ENCODE measurements at places on chromosomes 6 and 20.

- DNase-seq: no peak
Observed at GRCh38 chr6:14058029-14058695, 59.4 kb upstream of the CD83 start.

DNA sequence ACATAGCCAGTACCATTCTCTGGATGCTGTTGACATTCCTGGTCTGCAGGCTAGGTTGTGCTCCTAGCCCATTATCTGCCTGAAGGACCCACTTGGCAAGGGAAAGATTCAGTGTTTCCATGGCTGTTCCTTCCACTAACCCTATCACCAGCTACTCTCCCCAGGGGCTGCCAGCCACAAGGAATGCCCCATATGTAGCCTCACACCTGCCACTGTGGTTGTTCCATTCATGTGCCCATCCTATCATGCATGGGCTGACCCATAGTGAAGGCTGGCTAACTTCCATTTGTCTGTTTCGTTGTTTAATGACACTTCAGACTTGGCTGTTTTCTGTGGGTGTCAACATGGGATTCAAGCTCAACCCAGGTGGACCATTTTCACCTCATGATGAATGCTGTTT is 25.6 kb upstream of the HLA-A start:
- no peak for DNase-seq

DNA sequence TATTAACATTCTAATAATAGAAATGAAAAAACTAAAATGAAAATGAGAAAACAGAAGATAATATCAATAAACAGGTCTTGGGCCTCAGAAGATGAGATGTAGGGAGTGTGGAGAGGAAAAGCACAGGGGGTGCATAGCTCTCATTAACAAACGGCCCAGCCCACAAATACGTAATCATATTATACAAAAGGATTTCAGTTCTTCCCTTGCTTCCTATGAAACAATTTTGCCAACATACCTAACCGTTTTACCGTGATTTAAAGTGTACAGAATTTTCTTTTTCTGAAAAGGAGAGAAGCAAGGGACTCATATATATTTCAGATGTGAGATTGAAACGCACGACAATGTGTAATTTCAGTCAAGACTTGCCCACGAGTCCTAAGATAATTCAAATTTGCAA is 136.0 kb downstream of the HFE start:
- DNase-seq: peak; percentile 23

- no peak for DNase-seq
Observed at GRCh38 chr6:143410859-143411270, 39.6 kb downstream of the ADAT2 start.

GRCh38 chr20:48411245-48411644 is 416.6 kb downstream of the PREX1 start:
- no peak for DNase-seq

DNA sequence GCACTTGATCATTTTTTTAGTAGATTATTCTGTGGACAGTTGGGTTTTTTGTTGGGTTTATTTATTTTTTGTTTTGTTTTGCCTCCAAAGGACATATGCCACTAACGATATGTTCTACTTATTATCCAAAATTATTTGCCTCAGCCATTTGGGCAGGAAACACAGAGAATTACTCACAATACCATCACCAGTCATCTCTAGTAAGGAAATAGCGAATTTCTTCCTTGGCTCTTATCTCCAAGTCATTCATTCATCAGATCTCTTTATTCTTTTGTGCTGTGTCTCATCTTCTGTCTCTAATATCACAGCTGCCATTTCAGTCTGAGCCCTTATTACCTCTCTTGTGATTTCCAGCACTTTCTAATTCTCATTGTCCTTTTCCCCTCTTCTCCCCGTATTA is 130.4 kb upstream of the SMLR1 start:
- no peak for DNase-seq

- DNase-seq: peak; percentile 73
Observed at GRCh38 chr6:82385961-82386360, 22.3 kb downstream of the TPBG start.

Data from NCI-H774 (cell line).